Cerebellum (tissue), 4 donors: ENCODE measurements at places on chromosomes 2 and 18.
A peak's percentile ranks its signal among the peaks of the same experiment; 100 is the strongest.

- no peak for DNase-seq
Observed at GRCh38 chr2:185674232-185674631, 64.4 kb upstream of the FSIP2 start.

DNA sequence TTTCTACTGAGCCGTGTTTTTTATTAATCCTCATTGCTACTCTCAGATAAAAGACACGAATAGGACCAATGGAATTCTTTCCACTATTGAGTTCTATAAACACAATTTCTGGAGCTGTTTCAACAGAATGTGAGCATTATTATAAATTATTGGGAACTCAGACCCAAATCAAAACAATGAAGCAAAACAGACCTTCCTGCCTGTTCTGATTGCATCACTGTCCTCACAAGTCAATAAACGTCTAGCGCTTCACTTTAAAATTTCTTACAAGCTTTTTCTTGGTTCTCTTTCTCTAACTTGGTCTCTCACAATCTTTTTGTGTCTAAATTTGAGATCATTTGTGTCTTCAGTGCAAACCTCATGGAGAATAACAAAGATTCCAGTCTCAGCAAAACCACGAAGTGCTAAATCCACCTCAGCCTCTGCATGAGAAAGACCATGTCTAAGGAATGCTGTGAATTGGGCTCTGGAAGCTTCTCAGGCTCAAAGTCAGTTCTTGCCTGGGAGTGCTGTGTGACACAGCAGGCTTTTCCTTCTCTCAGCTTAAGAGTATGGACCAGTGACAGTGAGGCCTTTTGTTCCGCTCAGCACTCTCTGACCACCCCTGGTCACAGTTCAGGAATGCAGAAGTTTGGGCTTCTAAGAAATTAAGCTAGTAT, 22.8 kb downstream of the ARHGAP28 start:
- no peak for DNase-seq

- no peak for DNase-seq
Observed at GRCh38 chr2:237692601-237693290, 65.4 kb downstream of the LRRFIP1 start.

DNA sequence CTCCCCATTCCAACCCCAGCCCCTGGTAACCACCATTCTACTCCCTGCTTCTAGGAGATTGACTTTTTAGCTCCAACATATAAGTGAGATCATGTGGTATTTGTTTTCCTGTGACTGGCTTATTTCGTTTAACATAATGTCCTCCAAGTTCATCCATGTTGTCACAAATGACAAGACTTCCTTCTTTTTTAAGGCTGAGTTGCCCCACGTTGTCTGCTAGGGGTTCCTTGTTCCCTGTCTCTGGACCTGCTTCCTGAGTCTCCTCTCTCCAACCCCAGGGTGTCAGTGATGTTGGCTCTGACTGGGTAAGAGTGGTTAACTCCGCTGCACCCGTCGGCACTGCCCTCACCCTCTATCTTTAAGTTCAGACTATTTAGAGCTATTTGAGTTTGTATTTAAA, 175.2 kb downstream of the SH3RF3 start:
- DNase-seq, result no peak

DNA sequence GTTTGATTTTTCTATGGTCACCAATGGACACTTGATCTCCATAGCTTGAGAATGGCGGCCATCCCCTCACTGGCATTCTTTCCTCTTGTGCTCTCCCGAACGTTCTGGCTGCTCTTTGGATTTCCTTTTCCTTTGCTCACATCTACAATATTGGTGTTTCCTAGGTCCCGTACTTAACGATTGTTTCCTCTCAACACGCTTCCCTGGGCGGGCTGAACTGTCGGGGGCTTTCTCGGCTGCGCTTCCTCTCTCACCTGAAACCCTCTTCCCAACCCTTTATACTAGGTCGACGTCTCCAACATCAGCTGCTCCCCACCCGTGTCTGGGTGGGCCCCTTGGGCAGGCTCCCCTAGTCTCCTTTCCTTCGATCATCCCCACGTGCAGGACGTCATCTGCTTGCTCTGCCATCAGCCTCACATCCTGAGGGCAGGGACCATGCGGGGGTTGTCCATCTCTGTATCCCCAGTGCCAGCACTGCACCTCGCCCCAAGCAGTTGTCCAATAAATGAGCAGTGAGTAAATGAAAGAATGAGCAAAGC, 634 bp upstream of the DIS3L2 start:
- DNase-seq, result no peak

GRCh38 chr2:9797681-9798556, 45.4 kb upstream of the TAF1B start:
- no peak for DNase-seq

DNA sequence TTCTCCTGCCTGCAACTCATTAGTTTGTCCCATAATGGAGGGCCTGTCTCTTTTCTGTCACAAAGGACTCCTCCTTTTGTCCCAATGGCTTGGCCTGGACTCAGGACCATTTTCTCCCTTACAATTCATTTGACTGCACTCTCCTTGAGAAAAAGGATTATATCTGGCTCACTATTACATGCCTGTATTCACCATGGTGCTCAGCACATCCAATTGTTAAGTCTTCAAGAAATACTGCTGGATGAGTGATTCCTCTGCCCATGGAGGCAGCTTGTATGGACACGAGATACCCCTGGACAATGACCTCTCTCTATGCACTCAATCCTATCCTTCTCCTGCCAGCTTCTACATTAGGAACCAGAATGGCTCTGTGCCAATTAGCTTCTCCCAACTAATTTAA, 47.0 kb downstream of the CHST9 start:
- no peak for DNase-seq

- no peak for DNase-seq
Observed at GRCh38 chr18:27749194-27749593, 427.7 kb downstream of the CDH2 start.

GRCh38 chr2:19733390-19733789, 168.4 kb downstream of the TTC32 start:
- no peak for DNase-seq

DNA sequence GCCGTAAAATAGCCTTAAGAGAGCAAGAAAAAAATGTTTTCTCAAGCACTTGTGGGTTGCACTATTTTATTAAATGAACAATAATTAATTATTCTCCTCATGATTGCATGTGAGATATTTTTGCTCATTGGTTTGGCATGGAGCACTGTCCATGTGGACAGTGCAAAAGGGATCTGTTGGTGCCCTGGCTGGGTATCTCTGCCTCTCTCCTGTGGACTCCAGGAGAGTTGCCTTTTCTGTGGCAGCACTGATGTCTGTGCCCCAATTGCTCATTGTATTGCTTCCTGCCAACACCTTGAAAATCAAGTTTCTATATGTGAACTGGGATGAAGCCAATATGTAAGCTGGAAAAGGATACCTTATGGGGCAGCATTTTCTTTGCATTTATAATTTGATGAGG, 131.7 kb downstream of the SETBP1 start:
- peak; percentile 56 for DNase-seq

DNA sequence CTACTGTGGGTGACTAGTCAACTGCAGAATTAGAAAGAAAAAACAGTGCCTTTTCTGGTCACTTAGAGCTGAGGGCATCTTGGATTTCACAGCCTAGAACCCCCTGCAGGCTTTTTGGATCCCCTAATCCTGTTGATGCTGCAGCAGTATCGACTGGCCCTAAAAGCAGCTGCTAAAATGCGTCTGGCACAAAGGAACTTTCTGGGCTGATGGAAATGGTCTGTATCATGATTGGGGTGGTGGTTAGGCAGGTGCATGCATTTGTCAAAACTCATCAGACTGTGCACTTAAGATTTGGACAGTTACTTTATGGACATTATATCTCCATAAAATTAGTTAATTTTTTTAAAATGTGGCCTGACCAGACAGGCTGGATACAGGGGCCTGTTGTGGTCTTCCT, 149.8 kb downstream of the KLHL29 start:
- no peak for DNase-seq

DNA sequence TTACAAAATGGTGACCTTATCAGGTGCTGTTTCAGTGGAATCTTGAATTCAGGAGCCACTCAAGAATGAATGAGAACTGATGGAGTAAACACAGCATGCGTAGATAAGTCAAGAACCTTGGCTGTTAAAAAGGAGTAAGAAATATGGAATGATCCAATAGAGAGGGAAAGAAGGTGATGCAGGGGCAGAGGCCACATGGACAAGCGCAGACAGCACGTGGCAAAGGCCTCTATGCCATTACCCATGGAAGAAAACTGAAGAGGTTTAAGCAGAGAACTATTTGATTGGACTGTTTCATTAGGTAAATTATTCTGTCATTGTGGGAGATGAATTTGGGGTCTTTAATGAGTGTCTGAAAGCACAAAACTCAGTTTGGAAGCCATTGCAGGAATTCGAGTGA, 142.4 kb upstream of the RASGRP3 start:
- no peak for DNase-seq

GRCh38 chr2:236632295-236633218, 62.9 kb downstream of the ACKR3 start:
- DNase-seq, result no peak

DNA sequence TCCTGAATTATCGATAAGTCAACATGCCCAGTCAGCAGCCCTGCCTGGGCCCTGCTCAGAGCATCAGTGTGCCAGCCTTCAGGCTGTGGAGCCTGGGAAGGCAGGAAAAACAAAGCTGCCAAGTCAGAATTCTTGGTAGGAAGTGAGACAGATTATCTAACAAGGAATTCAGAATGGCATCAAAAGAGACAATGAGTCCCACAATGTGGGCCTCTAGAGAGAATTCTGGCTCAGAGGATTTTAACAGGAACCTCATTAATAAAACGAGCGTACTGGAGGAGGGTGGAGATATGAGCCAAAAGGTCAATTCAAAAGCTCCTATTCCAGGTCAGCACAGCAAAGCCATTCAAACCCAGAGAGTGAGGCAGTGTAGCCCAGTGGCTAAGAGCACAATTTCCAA, 327.6 kb upstream of the MMADHC start:
- no peak for DNase-seq

DNA sequence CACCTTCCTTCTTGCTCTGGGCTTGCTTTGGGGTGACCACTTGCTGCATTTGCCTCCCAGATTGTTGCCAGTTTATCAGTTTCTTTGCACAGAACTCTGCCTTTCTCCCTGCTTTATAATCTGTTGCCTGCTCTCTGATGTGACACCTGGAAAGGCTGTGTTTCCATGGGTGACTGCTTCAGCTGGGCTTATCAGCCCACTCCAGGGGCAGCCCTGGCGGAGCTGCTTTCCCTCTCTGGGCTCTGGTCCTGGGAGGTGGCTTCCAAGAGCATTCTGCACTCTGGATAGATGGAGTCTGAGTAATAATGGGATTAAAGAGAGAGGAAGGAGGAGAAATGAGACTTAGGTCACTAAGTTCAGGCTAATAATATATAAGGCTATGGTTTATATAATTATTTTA, 352.7 kb downstream of the TSN start:
- no peak for DNase-seq

GRCh38 chr2:145861940-145862339, 1342.0 kb upstream of the ZEB2 start:
- no peak for DNase-seq
